Right renal pelvis (tissue), 4 donors: ENCODE measurements at places on chromosomes 4 and X. TPM values are rescaled to one million over a fixed set of nuclear protein-coding genes. Genes with fewer than 3 reads are reported as not detected.

GAGE1 gene
- polyA plus RNA-seq: not detected

IL21 gene
- not detected for polyA plus RNA-seq

DUX4 gene
- 0.27 TPM for polyA plus RNA-seq

ARHGAP4 gene
- polyA plus RNA-seq: 37.8 TPM

DNA sequence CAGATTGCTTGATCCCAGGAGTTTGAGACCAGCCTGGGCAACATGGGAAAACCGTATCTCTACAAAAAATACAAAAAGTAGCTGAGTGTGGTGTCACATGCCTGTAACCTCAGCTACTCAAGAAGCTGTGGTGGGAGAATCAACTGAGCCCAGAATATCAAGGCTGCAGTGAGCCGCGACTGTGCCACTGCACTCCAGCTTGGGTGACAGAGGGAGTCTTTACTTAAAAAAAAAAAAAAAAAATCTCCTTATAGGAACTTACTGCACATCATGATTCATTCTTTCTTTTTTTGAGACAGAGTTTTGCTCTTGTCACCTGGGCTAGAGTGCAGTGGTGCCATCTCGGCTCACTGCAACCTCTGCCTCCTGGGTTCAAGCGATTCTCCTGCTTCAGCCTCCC lies 24.3 kb downstream of the UPF3B start:
- DNase-seq: no peak
